Cerebellar cortex (tissue), 1 donor: ENCODE measurements at places on chromosomes 6 and 20.

DNA sequence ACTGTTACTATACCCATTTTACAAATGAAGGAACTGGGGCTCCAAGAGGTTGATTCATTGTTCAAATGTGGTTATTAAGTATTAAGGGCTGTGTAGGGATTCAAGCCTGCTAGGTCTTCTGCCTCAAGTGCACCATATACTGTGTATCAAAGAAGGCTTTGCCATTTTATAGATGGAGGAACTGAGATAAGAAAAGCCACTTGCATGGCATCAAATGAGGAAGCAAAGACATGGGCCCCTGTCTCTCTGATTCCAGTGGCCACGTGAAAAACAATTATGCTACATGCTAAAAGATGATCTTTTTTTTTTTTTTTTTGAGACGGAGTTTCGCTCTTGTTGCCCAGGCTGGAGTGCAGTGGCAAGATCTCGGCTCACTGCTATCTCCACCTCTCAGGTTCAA lies 67.0 kb downstream of the TMEM200A start:
- DNase-seq = no peak

DNA sequence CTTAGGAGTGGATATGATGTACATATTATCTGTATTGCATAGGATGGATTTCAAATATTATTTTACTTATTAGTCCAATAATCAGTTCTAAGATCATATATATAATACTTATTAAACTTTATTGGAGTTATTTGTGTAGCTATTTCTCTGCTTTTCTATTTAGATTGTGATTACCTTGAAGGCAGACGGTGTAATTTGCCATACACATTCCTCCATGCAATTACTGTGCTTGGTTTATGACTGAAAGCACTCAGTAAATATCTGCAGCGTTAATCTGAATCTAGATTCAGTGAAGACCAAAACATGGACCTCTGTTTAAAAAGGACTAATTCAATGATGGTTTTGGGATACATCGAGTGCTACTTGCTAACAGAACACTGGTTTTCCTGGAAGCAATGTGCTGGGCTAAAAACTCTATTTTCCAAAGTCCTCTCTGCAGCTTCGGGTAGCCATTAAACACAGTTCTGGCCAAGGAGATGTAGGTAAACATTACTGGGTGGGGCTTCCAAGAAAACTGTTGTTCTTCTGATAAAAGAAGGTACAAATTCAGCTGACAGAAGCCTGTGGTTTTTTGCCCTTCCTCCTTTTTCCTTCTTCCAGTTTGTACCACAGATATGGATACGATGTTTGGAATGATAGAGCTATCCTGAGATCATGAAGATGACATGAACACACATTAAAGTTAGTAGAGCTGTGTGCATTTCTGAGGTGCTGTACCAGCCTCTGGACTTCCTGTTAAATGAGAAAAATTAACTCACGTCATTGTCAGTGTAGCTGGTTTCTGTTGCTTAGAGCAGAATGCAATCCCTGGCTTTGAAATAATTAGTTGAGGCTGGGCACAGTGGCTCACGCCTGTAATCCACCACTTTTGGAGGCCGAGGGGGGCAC lies 136.5 kb upstream of the NUP153 start:
- DNase-seq = no peak

GRCh38 chr6:30793521-30794194 lies 49.3 kb upstream of the IER3 start:
- DNase-seq = no peak

GRCh38 chr20:43945391-43946205 lies 30.9 kb downstream of the TOX2 start:
- DNase-seq = no peak

DNA sequence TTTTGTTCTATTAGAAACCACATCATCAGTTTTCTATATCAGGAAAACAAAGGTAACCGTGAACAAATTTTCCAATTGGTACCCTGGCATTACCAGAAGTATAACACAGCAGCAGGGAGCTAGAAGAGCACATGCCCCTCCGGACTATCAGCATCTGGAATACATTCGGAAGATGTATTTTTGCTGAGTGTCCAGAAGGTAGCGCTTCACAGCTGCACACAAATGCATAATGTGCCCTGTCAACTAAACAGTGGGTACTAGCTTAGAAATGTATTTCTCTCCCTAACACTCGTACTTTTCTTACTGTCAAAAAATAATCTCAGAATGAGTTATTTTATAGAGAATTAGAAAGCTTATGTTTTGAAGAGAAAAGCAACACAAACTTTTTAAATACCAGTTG lies 77.6 kb downstream of the HUS1B start:
- DNase-seq = no peak

GRCh38 chr6:106110164-106110826 lies 24.2 kb downstream of the PRDM1 start:
- DNase-seq = no peak

DNA sequence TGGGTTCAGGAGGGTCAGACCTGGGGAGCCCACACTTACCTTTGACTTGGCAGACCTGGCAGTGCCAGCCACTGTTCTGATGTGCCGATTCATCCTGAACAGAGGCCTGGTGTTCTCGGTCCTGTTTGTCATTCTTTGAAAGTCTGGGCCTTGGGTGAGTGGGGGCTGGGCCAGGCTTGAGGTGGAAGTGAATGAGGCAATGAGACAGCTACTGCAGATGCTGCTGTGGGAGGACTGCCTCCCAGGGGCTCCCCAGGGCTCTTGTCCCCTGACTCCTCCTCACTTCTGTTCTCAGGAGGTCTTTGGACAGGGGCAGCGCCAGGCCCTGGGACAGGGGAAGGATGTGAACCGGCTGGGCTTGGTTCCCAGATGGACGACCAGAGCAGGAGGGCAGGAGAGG lies 5.6 kb upstream of the TREML4 start:
- no peak for DNase-seq

- no peak for DNase-seq
These were observed 5.6 kb downstream of the CYP24A1 start for GRCh38 chr20:54167909-54168872.

DNA sequence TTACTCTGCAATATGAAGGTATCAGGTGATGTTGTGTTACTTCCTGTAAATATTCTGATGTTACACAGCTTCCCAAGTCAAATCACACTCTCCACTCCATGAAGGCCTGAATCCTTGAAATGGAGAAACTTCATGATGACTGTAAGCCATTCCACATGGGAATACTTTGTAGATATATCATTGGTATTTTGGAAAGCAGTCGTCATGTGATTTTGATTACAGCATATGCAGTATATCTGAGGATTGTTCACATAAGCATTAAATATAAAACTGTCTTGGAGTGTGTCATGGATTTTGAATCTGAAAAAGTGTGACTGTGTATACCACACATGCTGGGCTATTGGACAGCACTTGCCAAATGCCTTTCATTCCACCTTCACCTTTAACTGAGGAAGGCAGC lies 118.3 kb upstream of the EXOC2 start:
- no peak for DNase-seq
